ENCODE measurements at places on chromosomes 3 and 15.

- peak; percentile 75 for DNase-seq
Measured at GRCh38 chr3:71069797-71070196, 513.7 kb downstream of the FOXP1 start.

- DNase-seq = no peak
Measured at GRCh38 chr3:141285570-141285969, 53.9 kb downstream of the PXYLP1 start.

DNA sequence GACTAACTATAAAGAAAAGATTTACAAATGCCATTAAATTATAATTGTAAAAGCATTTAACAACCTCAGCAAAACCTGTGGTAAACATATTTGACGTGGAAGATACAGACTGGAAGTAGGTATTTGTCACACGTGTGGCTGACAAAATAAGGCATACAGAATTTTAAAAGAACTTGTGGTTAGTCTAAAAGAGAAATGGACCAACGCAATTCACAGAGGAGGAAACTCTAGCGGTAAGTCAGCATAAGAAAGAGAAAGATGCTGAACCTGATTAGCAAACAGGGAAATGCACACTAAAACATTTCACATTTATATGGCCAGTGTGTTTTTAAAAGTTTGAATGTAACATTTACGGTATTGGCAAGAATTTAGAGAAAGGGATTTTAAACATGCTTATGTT lies 35.3 kb downstream of the KCNH8 start:
- DNase-seq = no peak

- DNase-seq = no peak
Measured at GRCh38 chr3:163196815-163197374, 1700.3 kb downstream of the OTOL1 start.

- no peak for DNase-seq
Measured at GRCh38 chr15:48964898-48965297, 1.2 kb upstream of the SHC4 start.

GRCh38 chr3:74059301-74059922 lies 434.7 kb upstream of the PDZRN3 start:
- DNase-seq = no peak

GRCh38 chr3:157058392-157059071 lies 101.4 kb downstream of the CCNL1 start:
- no peak for DNase-seq
